ENCODE measurements at places on chromosomes 7 and 10. TPM values are rescaled to one million over a fixed set of nuclear protein-coding genes. Genes with fewer than 3 reads are reported as not detected.

GRCh38 chr7:22665923-22666322 is 61.1 kb upstream of the IL6 start:
- no peak for DNase-seq

GRCh38 chr10:48496831-48497779 is 107.8 kb downstream of the ARHGAP22 start:
- peak; percentile 57 for DNase-seq

- DNase-seq = no peak
Measured at GRCh38 chr10:83725567-83725966, 413.7 kb upstream of the GHITM start.

Gene WASL
- total RNA-seq = 24.7 TPM

Gene NEUROD6
- not detected for total RNA-seq

Gene CTTNBP2
- 4.6 TPM for total RNA-seq

Gene IDI1
- total RNA-seq = 24.3 TPM
